ENCODE measurements at places on chromosomes 12 and 14.

- no peak for DNase-seq
Measured at GRCh38 chr12:104863296-104863948, 94.7 kb downstream of the SLC41A2 start.

- DNase-seq, result no peak
Measured at GRCh38 chr12:46790066-46790465, 35.7 kb downstream of the SLC38A4 start.

- DNase-seq, result no peak
Measured at GRCh38 chr12:120677765-120678473, 9.0 kb upstream of the MLEC start.

DNA sequence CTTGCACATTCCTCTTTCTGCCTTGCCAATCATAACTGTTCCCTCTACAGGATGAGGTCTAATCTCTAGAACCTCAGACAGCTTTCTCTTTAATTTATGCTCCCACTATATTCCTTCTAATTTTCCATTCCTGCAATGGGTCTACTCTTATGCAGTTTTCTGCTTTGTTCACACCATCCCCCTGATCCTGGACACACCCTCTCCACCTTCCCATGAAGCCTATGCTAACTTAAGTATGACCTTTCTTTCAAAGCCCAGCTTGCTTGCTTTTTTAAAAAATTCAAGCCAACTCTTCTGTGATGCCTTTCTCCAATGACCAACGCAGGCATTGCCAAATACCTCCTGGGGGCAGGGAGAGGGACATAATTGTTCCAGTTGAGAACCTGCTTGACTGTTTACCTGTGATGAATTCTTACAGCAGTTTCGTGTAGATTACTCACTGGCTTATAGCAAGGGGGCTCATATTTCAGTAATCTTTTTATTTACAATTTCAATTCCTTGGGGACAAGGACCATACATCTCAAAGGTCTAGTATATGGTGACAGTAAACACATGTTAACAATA is 7.8 kb downstream of the SLC38A1 start:
- no peak for DNase-seq

- DNase-seq, result no peak
Measured at GRCh38 chr12:93200291-93200917, 177.3 kb upstream of the NUDT4 start.

DNA sequence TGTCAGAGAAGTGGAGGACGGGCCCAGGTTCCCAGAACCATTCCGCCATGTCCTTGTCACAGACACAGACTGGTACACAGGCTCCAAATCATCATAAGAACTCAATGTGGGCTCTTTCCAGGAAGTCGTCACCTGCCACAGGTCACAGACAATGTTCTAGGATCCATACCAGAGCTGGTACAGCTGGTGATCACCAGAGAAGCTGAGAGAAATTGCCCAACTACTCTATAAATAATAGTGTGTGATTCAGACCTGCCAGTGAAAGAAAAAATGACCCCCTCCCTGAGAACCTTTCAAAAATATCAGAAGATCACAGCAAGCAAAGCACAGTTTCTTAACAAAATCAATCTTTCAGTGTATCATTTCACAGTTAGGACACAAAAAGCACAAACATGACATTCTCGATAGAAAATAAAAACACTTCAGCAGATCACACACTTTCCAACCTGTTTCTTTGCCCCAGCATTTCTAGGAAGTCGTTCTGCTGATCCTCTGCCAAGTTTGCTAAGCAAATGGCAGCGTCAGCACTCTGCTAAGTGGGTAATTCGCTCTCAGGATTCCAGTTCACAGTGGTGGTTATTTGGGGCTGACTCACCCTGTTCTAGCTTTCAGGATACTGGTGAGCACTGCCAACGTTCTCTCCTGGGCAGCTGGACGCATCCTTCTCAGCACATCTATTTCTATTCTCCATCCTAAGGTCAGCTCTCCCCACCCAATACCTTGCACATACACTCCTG is 223.3 kb upstream of the SFSWAP start:
- peak; percentile 69 for DNase-seq

GRCh38 chr12:114918535-114919233 is 234.7 kb upstream of the TBX3 start:
- no peak for DNase-seq

DNA sequence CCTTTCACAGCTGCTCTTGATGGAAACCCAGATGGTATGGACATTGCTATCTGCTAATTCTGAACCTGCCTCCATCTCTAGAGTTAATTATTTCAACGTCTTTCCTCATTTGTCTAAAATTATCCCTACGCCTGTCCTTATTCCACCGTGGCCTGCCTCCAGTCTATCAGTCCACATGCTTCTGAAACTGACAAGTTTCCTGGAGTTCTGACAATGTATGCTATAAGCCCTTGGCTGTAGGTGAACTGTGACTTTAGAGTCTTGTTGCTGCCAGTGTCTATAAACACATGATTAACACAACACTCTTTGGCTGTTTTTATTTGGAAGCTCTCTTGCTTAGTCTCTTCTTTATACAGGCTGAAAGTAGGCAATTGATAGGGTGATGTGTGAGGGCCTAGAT is 1052.9 kb downstream of the TMTC2 start:
- no peak for DNase-seq

GRCh38 chr12:3293446-3294161 is 197.4 kb upstream of the PRMT8 start:
- DNase-seq, result no peak

DNA sequence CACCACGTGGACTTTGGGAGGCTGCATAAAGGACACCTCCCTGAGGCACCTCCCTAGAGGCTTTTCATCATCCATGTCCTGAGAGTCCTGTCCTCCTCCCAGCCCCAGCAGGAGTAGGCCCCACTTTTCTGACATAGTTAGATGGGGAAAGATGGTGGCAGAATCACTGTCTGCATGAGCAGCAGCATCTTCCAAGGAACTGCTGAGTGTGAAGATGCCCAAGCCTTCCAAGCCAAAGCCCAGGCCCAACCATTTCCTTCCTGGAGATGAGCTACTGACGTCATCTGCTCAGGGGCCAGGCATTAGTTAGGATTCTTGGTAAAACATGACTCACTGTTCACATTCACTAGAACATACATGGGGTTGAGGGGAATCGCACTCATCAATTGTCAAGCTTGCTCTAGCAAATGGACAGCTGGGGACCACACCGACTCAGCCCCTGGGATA is 37.3 kb downstream of the VDR start:
- peak; percentile 63 for DNase-seq

- DNase-seq, result no peak
Measured at GRCh38 chr12:1934068-1934467, 15.6 kb upstream of the CACNA2D4 start.

- no peak for DNase-seq
Measured at GRCh38 chr12:62320054-62320453, 59.9 kb downstream of the USP15 start.

DNA sequence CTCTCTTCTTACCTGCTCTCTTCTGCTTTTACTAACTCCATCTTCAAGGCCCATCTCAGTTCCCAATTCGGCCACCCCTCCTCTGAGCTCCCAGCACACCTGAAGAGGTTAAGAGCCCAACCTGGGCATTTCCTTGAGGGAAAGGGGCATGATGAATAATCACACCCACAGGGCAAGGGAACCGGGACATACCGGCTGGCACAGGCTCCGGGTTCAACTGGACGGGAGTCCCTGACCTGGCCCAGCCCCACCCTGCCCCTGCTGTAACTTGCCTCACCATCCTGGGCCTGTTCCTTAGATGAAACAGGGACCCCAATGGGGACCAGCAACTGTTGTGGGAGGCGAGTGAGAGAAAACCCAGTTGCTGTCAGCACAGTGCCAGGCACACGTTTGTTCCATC is 8.5 kb downstream of the CCDC85C start:
- no peak for DNase-seq

DNA sequence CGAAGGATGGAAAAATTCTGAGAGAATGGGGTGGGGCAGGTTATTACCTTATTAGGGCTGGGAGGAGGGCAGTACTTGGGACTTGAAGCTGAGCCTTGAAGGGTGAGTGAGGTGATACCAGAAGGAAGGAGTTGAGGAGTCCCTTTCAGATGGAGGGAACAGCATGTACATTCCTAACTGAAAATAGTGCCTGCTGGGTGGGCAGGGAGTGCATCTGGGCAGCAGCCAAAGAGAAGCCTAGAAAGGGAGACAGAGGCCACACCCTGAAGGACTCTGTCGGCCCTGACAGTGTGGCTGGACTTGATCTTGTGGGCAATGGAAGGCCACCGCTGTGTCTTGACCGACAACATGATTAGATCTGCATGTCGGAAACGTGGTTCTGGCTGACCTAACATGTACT is 147.6 kb downstream of the NDUFA12 start:
- DNase-seq, result no peak

DNA sequence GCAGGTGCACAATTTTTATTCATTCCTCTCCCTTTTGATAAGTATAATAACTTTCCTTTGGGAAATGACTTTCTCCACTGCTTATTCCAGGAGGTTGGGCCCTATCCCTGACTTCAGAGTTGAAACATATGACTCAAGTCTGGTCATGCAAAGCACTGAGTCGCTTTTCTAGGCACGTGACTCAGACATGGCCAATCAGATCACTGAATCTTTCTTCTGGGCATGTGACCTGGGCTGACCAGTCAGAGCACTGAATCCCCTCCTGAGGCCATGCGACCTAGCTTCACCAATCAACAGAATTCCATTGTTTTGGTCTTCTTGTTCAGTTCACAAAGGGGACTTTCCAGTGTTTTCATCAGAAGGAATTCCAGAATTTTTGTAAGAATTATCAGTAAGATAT is 377.1 kb upstream of the KITLG start:
- no peak for DNase-seq

GRCh38 chr12:25574761-25575160 is 21.7 kb upstream of the LMNTD1 start:
- no peak for DNase-seq

DNA sequence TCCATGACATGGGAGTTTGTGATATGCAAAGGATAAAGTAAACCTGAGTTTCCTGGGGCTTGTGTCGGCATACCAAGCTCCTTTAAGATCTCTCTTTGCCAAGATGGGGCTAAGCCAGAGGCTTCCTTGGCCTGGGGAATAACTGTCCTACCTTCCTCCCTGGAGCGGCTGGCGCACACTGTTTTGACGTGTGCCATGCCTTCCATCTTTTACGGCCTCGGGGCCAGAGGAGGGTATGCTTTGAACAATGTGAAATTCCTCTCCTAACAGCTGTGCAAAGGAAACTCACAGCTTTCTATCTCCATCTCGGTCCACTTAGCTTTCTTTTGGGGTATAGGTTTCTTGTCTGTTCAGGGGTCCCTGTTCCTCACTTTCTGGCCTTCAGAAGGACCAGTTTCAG is 55.2 kb downstream of the NTF3 start:
- DNase-seq, result no peak

DNA sequence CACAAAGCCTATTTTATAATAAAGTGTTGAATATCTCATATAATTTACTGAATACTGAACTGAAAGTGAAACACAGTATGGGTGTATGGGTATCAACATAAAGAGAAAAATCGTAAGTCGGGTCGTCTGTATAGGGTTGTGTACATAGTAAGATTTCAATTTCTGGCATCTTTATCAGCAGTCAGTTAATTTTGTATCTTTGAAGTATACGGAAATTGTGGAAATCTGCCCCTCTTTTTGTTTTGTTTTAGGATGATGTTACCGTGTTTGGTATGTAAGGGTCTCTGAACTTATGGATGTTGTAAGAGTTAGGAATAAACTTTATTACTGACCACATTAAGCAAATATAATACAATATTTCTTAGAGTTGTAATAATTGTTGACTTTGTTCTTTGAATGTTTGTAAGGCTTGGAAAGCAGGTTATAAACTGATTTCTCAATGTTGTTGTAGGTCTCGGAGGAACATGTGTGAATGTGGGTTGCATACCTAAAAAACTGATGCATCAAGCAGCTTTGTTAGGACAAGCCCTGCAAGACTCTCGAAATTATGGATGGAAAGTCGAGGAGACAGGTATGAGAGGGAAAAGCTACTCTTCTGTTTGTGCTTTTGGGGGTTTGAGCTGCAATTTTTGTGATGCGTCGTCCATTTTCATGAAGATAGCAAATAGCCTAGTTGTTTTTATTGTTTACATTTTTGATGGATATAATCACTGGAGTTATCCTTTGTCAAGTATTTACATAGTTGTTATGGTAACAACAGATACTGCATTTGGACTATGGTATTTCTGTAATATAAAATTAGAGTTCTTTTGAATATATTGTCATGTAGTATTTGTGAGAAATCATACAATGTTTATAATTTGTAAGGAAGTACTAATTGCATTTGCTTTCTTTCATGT is 12.0 kb downstream of the EID3 start:
- no peak for DNase-seq

DNA sequence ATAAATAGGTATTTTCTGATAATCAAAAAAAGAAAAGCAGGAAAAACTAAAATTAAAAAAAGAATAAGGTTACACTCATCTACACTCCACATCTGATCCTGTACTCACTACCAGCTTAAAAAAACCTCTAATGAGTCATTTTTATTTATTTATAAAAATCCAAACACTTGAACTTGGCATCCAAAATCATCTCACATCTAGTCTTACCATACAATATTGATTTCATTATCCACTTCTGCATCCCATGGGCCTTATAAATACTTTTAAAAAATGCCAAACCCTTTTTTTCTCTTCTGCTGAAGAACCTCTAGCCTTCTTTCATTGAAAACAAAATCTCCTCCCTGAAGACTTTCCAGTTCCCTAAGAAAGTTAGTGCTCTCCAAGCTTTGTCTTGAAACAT is 109.7 kb downstream of the TMTC3 start:
- DNase-seq, result no peak

- peak; percentile 25 for DNase-seq
Measured at GRCh38 chr12:32217354-32218310, 111.0 kb downstream of the BICD1 start.

GRCh38 chr12:110424237-110424636 is 20.7 kb upstream of the ANAPC7 start:
- DNase-seq, result no peak

- DNase-seq, result peak; percentile 77
Measured at GRCh38 chr12:92341065-92341668, 195.5 kb upstream of the BTG1 start.

GRCh38 chr14:78022059-78022458 is 148.1 kb upstream of the NRXN3 start:
- peak; percentile 11 for DNase-seq

DNA sequence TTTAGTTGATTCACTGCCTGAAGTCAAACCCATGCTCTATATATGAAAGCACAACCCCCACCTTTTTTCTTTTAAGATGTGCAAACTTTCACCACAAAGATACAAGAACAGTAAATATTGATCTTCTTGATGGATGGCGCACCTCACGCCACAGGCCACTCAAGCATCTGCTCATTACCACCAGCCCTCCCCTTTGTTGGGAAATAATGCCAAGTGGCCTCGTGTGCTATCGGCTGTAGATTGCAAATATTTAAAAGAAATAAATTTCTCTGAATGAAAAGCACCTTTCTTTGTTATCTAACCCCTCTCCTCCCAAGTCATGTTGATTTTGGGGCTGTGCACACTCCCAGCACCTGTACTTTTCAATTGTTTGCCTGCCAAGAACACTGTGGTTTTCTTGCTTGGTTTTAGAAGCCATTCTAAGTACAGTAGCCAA is 122.7 kb downstream of the C12orf42 start:
- DNase-seq, result no peak

GRCh38 chr12:6923851-6924250 is 3.9 kb upstream of the ATN1 start:
- no peak for DNase-seq
